ENCODE measurements at places on chromosomes 5 and 9. TPM values are rescaled to one million over a fixed set of nuclear protein-coding genes. Genes with fewer than 3 reads are reported as not detected.

KIF4B gene
- total RNA-seq = not detected

RASEF gene
- total RNA-seq = under 0.01 TPM

MAP1B gene
- total RNA-seq = 501 TPM

CLINT1 gene
- 85.1 TPM for total RNA-seq

WASHC1 gene
- 4.8 TPM for total RNA-seq
